NCI-H2081 treated with DMSO at 0.1 percent for 48 hours (cell line): ENCODE measurements at places on chromosomes 1 and 21.

DNA sequence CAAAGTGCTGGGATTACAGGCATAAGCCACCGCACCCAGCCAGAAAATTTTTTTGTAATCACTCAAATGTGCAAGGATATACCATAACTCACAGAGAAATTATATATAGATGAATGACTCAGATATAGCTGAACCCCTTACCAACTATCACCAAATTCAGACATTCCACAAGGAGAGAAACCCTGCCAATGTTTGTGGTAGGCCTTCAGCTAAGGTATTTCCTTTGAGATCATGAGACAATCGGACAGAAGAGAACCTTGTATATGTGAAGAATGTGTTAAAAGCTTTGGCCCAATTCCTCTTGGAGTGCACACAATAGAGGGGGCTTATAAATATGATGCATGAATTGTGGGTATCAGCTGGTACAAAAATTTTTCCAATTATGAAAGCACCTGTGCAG is 50.7 kb downstream of the ZNF684 start:
- DNase-seq, result no peak

DNA sequence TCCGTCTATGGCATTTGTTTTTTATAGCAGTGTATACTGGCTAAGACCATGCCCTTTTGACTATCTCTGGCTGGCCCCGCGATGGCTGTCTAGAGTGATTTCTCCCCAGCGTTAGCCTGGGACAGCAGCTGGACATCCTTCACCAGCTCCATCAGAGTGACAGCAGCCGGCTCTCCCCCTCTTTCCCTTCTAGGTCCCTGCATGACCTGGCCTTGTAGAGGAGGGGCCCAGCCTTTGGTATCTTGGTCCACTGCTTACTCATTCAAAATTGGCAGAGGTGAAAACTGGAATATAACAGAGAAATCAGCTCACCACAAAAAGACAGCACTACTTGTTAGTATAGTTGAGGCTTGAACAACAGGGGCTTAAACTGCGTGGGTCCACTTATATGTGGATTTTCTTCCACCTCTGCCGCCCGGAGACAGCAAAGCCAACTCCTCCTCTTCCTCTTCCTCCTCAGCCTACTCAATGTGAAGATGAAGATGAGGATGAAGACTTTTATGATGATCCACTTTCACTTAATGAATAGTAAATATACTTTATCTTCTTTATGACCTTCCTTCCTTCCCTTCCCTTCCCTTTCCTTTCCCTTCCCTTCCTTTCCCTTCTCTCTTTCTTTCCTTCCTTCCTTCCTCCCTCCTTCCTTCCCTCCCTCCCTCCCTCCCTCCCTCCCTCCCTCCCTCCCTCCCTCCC is 29.4 kb upstream of the B3GALNT2 start:
- DNase-seq, result no peak

DNA sequence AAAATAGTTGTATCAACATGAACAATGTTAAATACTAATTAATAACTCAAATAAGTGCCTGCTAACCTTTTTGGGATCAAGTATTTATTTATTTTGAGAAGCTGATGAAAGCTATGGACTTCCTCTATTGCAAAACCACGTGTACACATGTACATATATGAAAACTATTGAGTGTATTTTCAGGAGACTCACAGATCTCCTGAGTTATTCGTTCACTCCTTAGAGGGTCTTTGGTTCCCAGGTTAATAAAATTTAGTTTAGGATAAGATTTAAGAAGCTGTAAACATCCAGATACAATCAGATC is 130.5 kb downstream of the DISC1 start:
- DNase-seq, result no peak

DNA sequence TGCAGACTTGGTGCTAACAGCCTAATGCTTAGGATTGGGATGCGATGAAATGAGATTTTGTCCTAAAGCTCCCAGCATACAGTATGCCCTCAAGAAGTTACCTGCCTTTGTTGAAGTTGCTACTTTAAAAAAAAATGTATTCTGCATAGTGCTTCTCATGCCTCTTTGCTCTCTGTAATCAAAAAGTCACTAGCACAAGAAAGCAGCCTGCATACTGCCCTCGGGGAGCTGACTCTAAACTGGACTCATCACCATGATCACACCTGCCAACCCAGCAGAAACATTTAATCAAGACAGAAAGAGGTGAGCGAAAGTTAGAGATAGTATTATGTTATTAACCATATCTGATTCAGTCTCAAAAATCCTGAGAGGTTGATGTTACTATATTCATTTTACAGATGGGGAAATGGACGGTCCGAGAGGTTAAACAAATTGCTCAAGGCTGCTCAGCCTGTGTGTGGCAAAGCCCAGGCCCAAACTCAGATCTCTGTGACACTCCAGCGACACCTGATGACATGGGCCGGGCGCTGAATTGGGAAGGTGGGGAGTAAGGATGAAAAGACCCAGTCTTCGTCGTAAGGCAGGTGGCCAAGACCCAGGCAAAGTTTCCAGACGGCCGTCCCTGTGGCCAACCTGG is 1.1 kb downstream of the BATF3 start:
- DNase-seq, result no peak

GRCh38 chr21:35593000-35593502 is 467.3 kb downstream of the SETD4 start:
- no peak for DNase-seq

GRCh38 chr1:109887271-109887670 is 23.4 kb upstream of the CSF1 start:
- no peak for DNase-seq

DNA sequence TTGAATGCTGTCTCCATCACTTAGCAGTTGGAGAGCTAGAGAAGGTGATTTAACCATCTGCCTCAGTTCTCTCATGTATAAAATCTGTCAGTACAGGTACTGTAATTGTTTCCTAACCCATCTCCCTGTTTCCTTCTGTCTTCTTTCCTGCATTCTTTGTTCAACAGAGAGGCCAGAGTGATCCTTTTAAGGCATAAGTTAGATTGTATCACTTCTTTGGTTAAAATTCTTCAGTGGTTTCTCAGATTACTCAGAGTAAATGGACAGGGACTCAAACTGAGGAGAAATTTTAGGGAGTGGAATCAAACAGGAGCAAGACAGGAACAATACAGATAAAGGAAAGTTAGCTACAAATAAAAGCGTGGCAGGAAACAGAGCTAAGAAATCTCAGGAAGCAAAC is 45.2 kb upstream of the SSX2IP start:
- no peak for DNase-seq

GRCh38 chr1:220487297-220487820 is 40.6 kb upstream of the MARK1 start:
- DNase-seq, result peak; percentile 19
